Activated CD8-positive, alpha-beta memory T cell treated with anti-CD3 and anti-CD28 coated beads for 1 hour (primary cell): ENCODE measurements at places on chromosomes 6 and 20.

GRCh38 chr6:167825332-167826229, 1.1 kb upstream of the AFDN start:
- no peak for DNase-seq

GRCh38 chr6:53910834-53911233, 116.0 kb downstream of the LRRC1 start:
- no peak for DNase-seq

DNA sequence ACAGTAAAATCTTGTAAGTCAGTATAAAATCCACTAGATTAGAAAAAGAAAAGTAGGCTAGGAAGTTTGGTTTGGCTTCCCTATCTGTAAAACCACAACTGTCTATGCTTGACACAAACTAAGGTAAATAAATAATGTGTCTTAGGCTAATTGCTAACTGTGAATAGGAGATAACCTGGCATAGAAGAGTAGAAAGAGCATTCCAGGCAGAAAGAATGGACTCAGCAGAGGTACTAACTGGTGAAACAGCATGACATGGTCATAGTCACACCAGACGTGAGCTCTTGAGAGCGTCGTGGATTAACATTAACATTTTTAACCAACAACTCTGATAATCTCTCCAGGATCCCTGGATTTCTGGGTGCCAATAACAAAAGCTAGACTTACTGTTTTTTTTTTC, 8.7 kb upstream of the WTAP start:
- no peak for DNase-seq

DNA sequence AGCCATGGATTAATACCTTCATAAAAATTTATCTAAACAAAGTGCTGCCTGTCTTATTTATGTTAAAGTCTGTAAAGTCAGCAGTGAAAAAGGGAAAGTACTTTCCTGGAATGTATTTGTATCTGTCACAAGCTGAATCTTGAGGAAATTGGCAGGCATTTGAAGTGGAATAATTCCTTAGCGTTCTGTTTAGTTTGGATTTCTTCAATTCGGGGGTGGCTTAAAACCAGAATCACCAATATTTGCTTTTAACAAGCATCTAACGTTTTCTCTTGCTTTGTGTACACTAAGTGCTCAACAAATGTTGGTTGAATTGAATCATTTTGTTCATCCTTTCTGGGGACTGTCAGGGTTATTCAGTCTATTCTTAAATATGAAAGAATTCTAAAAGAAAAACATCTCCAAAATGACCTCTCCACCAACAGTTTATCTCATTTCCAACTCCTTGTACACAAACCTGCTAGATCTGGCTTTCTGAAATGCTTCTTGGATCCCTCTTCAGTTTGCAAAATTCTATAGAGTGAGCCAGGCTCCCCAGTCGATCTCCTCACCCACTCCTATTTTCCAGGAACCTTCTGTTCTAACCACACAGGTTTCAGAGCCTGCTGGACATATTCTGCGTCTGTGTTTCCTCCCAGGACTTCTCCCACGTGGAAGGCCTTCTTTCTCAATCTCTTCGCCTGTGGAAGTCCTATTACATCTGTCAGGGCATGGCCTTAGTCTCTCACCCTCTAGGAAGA, 2.0 kb upstream of the NPEPL1 start:
- DNase-seq: no peak

DNA sequence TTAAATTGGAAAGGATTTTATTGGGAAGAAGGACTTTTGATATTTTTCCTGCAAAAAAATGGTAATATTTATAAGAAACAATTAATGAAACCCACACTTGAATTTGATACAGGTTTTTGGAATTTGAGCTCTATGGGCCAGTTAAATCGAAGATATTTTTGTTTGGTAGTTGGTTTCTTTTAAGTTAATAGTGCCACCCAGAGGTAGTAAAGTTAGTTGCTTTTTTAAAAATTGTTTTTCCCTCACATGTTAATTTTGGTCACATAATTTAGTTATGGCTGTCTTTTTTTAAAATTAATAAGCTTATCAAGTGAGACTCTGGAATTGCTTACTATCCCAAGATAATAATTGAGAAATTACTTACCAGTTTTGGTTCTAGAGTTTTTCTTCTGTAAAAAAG, 7.1 kb downstream of the PRIM2 start:
- DNase-seq: no peak
